ENCODE measurements at places on chromosomes 16 and 17.

DNA sequence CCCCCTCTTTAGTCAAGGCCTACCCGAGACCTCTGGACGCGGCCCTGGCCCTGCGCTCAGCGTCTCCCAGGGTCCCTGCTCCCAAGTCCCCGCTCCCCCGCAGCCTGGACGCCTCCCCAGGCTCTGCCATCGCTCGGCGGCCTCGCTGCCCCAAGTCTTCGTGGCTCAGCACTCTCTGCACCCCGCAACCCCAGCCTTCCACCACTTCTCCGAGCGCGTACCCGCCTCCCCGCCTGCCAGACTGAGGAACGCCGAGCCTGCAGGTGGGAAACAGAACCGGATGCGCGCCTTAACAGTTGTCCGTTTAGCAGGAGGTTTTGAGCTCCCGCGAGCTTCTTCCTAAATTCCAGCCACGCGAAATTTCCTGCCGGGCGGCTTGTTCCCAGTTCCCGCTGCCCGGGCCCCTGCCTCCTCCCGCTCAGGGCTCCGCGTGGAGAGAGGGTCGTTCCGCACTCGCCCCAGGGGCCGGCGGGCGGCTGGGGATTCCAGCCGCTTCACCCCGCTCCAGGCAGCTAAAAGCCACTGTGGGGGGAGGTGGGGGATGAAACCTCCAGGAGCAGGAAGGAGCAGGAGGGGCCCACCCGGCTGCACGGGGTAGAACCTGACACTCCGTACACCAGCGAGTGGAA, 87.7 kb downstream of the KCNJ12 start:
- no peak for DNase-seq

GRCh38 chr16:8751481-8752311, 45.7 kb downstream of the TMEM186 start:
- no peak for DNase-seq

- DNase-seq: no peak
These were observed 214.9 kb upstream of the MON1B start for GRCh38 chr16:76976101-76976500.

DNA sequence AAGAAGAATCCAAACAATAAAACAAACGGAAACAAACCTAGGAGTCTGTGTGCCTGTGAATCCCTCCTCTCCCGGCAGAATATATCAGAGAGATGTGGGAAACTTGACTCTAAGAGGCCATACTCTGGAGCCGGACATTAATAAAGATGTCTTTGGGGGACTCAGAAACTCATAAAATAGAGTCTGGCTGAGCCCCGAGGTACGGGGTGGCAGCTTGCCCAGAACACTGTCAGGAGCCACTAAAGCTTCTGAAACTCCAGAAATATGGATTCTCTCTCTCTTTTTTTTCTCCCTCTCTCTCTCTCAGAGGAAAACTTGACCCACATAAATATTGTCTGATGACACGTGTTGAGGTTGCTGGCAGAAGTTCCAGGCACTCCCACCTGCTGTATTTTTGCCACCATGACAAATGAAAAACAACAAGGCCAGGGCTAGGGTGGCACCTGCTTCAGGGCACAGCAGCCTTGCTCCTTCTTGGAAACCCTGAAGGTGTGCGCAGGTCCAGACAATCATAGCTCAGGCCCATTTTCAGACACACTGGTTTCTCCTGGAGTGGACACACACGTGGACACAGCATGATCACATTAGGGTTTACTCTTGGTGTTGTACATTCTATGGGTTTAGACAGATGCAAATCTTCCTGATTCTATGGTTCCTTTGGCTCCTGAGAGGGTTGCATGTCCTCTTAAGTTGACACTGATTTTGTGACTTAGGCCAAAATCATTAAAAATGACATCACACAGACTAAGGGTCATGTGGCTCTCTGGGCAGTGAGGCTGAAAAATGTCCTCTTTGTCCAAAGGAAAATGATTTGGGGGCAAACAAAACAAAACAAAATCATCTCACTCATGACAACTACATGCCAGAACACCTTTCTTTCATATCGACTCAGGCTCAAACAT, 282.6 kb upstream of the IRX3 start:
- DNase-seq: no peak

DNA sequence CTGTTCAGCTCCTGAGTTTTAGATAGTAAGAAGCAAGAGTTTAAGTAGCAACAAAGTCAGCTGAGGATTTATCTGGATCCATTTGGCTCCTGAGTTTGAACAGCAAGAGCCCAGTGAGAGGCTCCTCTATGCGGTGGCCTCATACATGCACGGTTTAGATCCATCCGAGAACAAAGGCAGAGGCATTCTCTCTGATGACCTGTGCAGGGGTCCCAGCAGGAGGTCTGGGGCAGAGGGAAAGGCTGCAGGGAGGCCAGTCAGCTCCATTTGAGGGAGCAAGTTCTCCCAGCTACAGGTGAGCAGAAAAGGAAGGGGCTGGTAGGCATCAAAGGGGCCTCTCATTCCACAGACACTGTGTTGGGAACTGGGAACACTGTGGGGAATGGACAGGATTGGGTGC, 16.5 kb downstream of the PITPNM3 start:
- no peak for DNase-seq

DNA sequence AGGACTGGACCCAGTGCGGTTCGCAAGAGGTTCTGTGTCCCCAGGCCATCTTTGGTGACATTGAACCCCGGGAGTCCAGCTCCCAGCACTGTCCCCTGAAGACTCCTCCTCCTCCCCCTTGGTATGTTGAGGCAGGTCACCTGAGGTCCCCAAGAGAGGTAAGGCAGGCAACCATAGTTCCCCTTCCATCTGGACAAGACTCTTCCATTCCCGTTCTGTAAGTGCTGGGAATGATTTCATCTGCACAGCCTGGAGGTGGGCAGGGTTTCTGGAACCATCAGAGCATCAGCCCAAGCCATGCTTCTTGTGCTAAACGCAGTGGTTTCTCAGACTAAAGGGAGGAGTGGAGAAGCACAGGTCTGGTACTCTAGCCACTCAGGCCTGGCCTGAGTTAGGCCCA, 24.9 kb downstream of the COPZ2 start:
- DNase-seq: no peak

- no peak for DNase-seq
These were observed 17.7 kb upstream of the TOM1L1 start for GRCh38 chr17:54882950-54883349.

GRCh38 chr16:31451681-31452351, 7.5 kb upstream of the ARMC5 start:
- no peak for DNase-seq
